Hepatocyte (in vitro differentiated cells): ENCODE measurements at places on chromosomes 2 and 18.

GRCh38 chr2:104872866-104873688 lies 19.2 kb downstream of the POU3F3 start:
- peak; percentile 83 for DNase-seq

GRCh38 chr2:183204397-183204796 lies 80.2 kb downstream of the NUP35 start:
- no peak for DNase-seq

GRCh38 chr2:15939854-15940660 lies at the start of gene MYCN:
MYCN (plus strand) TSS chr2:15940550; CDS start chr2:15942065, 1,515 bp downstream.
- peak; percentile 89 for DNase-seq

DNA sequence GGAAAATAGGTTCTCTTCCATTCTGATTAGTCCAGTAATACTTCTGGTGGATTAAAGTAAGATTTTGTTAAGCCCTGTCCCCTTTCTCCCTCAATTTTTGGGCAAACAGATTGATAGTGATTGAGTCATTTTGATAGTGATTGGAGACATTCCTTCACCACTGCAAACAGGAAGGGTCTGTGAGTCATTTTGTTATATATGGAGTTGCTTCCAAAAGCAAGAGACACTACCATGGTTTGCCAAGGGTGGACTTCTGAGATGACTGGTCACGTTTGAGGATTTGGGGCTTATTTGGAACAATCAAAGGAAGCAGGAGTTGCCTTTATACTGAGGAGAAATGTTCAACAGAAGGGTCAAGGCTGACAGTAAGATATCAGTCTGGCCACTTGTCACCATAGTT lies 249.9 kb downstream of the PARD3B start:
- DNase-seq = no peak

DNA sequence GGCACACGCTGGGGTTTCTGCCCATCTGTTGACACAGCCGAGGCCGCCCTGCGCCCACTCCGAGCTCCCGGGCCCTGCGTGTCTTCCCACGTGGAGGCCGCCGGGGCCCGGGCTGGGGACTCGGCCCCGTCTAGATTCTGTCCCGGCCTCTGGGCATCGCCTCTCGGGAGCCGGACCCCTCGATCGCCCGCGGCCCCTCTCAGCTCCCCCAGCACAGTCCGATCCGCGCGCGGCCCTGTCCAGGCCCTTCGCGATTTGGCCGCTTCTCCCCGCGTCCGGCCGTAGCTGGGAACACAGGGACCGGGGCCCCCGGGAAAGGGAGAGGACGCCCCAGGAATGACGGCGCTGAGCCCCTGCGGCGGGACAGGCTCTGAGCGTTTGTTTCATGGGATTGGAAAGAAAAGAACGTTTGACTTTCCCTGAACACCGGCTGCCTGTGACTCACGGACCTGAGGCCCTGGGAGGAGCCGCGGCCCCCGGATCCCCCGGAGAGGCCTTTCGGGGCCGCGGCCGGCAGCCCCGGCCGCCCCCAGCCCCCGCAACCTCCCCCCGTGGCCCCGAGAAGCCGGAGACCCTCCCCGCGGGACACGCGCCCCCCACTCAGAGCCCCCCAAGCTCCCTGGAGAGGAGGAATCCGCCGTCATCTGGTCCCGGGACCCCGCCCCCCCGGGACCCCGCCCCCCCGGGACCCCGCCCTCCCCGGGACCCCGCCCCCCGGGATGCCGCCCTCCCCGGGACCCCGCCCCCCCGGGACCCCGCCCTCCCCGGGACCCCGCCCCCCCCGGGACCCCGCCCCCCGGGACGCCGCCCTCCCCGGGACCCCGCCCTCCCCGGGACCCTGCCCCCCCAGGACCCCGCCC lies 62.7 kb upstream of the CTDP1 start:
- DNase-seq = peak; percentile 38

DNA sequence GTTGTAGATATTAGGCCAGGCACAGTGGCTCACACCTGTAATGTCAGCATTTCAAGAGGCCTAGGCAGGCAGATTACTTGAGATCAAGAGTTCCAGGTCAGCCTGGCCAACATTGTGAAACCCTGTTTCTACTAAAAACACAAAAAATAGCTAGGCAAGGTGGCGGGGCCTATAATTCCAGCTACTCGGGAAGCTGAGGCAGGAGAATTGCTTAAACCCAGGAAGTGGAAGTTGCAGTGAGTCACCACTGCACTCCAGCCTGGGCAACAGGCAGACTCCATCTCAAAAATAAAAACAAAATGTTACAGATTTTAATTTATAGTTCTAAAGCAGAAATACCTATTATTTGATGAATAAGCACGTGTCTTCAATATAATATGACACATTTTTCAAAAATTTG lies 65.6 kb upstream of the UBXN4 start:
- DNase-seq = no peak

- no peak for DNase-seq
Measured at GRCh38 chr2:122867941-122868340, 1112.5 kb downstream of the TSN start.
